ENCODE measurements at places on chromosomes 16 and 17.
A peak's percentile ranks its signal among the peaks of the same experiment; 100 is the strongest.

DNA sequence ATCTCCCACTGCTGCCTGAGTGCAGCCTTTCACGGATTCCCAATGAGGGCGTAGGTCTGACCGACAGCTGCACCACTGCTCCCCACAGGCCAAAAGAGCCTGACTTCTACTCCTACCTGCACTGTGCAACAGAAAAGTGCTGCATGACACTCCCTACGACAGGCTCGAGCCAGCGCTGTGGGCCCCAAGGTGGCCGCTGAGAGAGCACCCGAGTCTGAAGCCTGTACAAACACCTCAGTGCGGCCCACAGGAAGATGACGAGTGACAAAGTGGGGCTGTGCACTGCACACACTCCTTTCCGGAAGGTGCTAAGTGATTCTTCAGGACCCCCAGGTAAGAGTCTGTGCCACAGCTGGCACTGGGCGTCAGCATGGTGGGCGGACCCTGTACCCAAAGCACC is 41.2 kb downstream of the FANCA start:
- no peak for DNase-seq

DNA sequence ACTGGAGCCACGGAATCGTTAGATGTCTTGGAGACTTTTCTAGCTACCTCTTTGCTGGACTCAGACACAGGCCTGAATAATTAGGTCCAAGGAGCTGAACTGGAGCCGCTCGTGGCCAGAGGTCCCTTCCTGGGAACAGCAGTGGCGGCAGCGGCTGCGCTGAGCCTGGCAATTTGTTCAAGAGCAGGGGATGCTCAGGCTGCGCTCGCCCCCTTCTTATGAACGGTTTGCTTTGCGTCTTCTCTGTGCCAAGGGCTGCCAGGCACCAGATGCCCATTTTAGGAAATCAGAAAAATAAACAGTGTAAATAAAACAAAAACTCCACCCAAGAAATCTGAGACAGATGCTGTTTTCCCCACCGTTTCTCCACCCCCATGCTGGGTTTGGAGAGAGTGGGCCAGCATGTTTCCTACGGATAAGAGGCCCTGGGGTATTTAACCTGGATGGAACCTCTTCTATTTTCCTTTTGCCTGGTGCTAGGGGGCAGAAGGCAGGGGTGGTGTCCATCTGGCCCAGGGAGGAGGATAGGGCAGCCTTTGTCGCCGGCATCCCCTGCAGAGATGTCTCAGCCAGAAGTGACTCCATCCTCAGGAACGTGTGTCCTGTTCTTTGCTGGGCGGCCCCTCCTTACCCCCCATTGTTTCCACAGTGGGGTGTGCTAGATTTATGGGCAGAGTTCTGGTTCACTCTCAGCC is 163.4 kb downstream of the SEC14L1 start:
- DNase-seq, result peak; percentile 29

- DNase-seq, result no peak
These were observed 55.2 kb downstream of the PRMT7 start for GRCh38 chr16:68366062-68366461.

- DNase-seq, result no peak
These were observed 152.1 kb downstream of the AXIN2 start for GRCh38 chr17:65409381-65409780.

GRCh38 chr17:1331708-1332107 is 52.2 kb downstream of the TRARG1 start:
- DNase-seq, result no peak

GRCh38 chr17:68273722-68274121 is 17.2 kb downstream of the SLC16A6 start:
- DNase-seq, result no peak

- DNase-seq, result peak; percentile 97
These were observed at the start of gene DHX8 for GRCh38 chr17:43483674-43484551. TSS of gene DHX8 (plus strand) at chr17:43483975. CDS start at chr17:43484038, 63 bp downstream.

DNA sequence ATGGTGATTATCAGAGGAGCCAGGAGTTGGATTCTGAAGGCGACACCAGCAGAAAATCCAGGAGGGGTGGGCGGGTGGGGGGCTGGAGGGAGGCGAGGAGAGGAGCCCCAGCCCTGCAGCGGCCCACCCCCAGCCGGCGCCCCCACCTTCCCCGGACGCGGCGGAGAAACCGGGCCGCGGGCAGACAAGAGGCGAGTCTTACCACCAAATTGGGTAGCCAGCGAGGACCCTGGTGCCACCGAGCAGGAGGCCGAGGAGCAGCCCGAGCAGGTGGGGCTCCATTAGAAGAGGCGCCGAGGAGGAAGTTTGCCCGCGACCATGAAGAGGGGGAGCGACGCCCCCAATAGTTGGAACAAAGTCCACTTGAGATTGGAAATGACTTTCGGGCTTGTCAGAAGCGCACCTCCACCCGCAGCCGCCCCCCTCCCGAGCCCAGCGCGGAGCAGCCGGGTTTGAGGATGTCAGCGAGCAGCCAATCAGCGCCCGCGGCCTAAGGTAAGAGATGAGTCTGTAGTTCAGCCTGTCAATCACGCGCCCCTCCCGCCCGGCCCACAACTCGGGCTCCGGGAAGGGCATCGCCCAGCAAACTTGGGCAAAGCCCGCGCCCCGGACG is at the start of gene WNT3:
Gene WNT3 (minus strand): TSS at position 377 of the 613 bp plus-strand sequence. CDS start 95 bp downstream, at position 282.
- no peak for DNase-seq

- DNase-seq, result no peak
These were observed 25.9 kb upstream of the FAAP100 start for GRCh38 chr17:81578038-81578441.

- DNase-seq, result no peak
These were observed 36.3 kb downstream of the MYH3 start for GRCh38 chr17:10620823-10621222.

- no peak for DNase-seq
These were observed 1.4 kb upstream of the CTRB1 start for GRCh38 chr16:75217389-75217851.

GRCh38 chr17:49880291-49881053 is 32.6 kb upstream of the TAC4 start:
- DNase-seq, result peak; percentile 9

DNA sequence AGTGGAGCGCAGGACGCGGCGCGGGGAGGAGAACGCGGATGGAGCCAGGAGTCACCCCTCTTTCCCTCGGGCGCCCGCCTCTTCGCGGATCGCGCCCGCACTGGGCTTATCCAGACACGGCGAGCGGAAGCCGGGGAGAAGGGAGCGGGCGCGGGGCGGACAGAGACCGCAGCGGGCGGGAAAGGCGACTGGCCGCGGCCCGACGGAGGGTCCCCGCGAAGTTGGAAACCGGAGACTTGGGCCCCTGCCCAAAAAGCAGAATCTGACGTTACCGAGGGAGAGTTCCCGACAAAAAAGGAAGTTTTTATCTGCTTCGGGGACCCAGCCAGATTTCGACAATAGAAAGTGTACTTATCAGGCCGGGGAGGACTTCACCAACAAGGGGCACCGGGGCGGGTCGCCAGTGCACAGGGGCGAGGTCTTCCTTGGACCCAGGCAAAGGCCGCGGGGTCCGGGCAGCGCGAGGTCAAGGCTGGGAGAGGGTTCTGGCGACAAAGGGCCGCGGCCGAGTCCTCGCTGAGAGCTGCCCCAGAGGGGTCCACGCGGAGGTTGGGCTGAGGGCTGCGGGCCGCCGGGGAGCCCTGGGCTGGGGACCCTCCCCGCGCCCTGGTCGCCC is 519 bp downstream of the ST6GALNAC2 start:
- no peak for DNase-seq

DNA sequence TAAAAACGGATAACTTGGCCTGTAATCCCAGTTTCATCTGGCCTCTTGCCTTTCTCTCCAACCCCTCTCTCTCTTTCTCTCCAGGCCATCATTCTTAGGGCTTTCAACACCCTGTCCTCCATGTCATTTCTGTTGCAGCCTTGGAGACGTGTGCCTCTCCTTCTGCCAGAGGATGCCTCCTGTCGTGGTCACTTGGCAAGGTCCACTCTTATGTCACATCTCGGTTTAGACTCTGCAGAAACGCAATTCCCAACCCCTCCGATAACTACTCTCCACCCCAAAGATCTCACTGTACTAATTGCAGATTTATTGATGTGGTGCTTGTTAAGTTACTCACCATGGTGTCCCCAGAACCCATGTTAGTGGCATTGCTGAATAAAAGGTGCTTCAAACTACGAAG is 787.3 kb upstream of the RBFOX1 start:
- DNase-seq, result no peak

DNA sequence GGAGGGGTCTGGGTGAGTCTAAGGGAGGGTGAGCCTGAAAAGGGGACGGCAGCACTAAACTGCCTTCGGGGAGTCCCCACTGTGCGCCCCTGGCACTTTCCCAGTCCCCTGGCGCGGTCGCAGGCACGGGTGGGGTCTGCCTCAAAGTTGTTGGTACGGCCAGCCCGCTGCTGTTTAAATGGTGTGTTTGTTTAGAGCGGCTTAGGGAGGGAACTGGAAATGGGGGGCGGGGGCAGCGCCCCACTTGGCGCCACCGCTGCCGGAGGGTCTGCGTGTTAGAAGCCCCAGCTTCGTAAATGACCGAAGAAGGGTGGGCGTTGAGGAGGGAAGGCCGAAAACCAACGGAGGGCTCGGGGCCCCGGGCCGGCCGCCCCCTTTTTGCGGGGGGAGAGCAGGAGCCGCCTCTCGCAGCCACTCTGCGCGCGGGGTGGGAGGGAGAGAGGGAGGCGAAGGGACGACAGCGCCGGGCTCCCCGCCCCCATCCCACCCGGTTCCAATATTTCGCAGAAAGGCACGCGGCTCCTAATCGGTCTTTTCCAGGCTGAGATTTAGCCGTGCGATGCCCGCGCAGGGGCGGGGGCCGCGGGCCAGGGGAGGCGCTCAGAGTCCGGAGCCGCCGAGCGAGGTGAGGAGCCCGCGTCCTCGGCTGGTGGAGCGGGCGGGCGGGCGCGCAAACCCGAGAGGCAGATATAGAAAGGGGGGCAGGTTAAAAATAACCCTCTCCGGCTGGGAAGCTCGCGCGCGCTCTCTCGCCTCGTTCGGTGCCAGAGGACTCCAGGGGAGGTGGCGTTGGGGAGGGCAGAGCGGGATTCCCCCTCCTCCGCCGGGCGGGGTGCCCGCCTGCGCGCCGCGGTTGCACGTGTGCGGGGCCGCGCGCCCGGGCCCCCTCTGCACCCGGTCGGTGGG is 54.9 kb downstream of the SREBF1 start:
- no peak for DNase-seq

GRCh38 chr17:69170377-69170776 is 28.7 kb upstream of the ABCA6 start:
- no peak for DNase-seq

GRCh38 chr17:79612468-79613194 is 1.8 kb upstream of the RBFOX3 start:
- no peak for DNase-seq

DNA sequence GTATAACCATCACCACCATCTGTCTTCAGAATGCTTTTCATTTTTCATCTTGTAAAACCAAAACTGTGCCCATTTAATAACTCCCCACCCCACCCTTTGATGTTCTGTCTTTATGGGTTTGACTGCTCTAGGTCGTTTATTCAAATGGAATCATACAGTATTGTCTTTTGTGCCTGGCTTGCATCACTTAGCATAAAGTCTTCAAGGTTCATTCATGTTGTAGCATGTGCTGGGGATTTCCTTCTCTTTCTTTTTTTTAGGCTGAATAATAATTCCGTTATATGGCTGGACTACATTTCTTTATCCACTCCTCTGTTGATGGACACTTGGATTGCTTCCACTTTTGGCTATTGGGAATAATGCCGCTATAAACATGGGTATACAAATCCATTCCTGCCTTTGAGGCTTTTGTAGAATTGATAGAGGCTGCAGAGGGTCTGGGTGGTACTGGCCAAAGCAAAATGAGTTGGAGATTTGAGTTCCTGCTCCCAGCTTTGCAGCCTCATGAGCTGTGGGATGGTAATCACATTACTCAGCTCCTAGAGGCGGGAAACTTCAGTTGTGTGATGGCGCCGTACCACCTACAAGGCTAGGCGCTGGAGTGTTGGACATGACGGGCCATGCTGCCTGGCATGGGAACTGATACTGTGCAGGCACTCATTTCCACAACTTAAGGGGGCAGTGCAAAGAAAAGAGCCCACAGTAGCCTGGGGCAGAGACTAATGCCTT is 64.8 kb downstream of the CLEC16A start:
- DNase-seq, result no peak

DNA sequence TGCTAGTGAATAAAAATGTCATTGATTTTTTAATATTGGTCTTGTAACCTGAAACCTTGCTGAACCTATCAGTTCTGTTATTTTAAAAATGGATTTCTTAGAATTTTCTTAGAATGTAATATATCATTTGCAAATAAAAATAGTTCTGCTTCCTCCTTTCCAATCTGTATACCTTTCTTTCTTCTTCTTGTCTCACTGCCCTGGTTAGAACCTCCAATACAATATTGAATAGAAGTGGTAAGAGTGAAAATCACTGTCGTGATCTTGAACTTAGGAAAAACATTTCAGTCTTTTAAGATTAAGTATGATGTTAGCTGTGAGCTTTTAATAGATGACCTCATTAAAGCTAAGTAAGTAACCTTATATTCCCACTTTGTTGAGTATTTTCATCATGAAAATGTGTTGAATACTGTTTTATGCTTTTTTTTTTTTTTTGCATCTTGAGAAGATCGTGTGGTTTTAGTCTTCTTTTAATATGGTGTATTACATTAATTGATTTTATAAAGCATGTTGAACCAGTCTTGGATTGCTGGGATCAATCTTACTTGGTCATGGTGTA is 104.8 kb upstream of the NACA2 start:
- DNase-seq, result no peak

DNA sequence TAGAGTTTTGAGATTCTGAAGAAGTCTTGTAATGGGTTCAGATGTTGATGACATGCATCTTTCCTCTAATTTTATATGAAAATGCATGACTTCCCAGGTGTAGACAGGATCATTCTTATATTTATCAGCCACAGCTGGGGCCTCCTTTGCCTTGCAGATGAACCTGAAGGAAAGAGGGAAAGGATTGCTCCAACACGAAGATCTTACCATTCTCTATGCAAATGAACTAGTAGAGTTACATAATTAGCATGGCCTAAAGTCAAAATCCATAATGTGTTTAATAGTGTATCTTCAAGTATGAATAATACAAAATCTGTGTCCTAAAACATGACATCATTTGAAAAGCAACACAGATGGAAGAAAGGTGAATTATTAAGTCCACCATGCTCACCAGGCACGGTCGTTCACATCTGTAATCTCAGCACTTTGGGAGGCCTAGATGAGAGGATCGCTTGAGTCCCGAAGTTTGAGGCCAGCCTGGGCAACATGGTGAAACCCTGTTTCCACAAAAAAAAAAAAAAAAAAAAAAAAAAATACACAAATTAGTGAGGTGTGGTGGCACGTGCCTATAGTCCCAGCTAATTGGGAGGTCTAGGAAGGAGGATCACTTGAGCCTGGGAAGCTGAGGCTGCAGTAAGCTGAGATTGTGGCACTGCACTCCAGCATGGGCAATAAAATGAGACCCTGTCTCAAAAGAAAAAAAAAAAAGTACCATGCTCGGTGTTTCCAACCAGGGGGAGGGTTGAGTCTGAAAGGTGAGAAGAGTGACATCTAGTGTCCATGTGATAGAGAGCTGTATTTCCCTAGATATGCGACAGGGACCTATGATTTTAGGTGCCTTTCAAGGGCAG is 6.3 kb downstream of the VWA3A start:
- no peak for DNase-seq

GRCh38 chr16:52141871-52142270 is 405.1 kb downstream of the TOX3 start:
- no peak for DNase-seq

- DNase-seq, result no peak
These were observed 129.6 kb upstream of the CDH13 start for GRCh38 chr16:82497139-82497538.
